ENCODE measurements at places on chromosomes 2 and 18.
A peak's percentile ranks its signal among the peaks of the same experiment; 100 is the strongest.

DNA sequence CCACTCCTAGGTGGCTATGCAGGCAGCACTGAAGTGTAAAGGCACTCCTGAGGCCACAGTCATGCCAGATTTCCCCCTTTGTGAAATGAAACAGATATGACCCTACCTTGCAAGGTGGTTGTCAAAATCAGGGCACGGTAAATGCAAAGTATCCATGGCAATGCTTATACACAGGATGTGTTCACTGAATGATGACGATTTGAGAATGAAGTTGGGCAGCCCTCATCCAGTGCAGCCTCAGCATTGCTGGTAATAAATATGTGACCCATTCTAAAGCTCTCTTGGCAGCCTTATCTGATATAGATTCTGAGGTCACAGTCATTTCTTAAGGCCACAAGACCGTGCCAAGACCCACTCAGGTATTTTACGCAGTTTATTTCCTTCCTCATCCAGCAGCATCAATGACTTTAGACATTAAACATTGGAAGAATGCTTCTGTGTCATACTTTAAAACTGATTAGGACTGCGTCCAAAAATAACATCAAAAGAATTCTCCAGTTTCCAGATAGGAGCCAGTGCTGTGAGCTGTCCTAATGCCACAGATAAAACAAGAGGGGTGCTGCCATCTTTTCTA is 125.5 kb upstream of the SERTAD2 start:
- no peak for DNase-seq

DNA sequence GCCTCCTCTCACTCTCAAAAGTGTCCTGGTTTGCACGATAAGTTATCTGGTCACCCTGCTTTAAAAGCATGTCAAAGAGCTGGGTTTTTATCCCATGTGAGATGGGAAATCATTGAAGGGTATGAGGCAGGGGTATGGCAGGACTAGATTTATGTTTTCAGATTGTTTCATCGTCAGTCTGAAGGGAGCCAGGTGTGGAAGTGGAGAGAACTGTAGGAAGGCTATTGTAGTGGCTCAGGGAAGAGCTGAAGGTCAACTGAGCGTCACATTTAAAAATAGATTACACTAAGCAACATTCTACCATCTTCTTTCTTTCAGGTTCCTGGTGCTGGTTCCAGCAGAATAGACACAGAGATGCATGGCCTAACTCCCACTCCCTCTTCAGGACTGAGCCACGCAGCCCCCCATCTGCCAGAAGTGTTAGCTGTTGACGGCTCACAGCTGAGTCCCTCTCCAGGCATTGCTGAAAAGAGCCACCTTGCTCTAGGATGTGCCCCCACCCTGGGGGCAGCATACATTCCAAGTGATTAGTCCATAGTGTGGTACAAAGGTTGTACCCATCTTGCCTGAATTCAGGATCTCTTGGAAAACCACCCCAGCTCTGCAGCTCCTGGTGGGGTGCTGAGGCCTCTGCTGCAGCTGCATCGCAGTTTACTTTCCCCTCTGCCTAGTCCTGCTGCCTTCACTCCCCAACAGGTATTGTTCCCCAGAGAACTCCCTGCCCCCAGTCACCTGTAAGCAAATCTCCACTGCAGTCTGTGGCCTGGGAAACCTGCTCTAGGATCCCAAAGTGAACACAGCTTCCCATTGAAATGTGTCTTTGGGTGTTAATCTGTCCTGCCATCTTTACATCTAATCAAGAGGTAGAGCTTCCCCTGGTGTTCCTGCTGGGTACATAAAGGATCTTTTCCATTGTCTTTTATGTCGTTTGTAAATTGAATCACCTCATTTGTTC is 79.5 kb upstream of the KLF7 start:
- no peak for DNase-seq

DNA sequence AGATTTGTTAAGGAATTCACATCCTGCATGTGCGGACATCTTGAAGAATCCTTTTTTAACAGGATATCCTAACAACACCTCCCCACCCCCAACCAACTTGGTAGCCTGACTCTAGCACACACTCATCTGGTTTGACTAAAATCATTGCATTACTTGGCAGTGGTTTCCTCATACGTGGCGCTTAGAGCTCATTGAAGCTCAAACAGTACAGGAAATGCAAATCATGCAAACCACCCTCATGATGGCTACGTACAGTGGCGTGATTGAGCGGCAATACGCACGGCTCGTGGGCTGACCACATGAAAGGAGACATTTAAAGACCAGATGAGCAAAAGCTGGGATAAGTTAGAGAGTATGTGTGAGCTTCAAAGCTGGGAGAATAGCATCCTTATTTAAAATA is 336.2 kb downstream of the ZEB2 start:
- DNase-seq, result peak; percentile 77

DNA sequence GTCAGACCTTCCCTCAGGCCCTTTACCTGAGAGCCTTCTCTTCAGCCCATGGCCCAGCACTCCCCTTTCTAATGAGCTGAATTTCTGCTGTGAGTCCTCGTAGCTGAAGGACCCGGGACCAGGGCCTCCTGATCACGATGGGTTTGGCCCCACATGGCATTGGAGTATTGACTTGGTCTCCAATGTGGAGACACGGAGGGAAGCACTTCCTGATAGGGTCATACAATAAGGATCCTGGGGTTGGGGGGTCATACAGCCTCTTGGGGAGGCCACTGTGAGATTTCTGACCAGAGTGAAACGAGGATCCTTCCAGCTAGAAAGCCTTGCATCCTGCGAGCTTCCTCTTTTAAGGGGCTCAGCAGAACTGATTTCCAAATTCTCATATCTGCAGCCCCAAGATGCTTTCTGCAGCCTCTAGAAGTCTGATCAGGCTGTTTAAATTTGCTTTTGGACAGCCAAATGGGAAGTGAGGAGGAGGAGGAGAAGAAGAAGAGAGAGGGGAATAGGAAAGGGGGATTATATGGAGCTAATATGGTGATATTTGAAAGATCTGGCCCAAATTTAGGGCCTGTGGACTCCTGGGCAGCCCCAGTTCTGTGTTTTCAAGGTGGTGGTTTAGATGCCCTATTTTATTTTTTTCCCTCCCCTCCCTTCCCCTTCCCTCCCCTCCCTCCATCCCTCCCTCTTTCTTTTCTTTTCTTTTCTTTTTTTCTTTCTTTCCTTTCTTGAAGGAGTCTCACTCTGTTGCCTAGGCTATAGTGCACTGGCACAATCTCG is 38.9 kb downstream of the RHOB start:
- DNase-seq, result no peak

DNA sequence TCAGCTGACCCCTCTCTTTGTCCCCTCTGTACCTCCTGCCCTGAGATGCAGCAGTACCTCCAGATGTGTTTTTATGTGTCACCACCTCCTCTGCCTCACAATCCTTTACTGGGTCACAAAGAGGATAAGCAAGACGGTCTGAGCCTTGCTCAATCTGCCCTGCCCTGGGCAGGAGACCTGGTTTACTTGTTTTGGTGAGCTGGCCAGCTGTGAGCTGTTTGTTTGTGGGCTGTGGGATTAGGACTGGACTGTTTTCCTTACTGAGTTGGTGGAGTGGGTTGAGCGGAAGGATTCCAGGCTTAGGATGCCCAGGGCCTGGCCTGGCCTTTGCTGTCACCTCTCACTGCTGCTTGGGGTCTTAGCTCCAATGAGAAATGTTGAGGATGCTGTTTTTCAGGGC is 299.5 kb downstream of the SRBD1 start:
- no peak for DNase-seq

DNA sequence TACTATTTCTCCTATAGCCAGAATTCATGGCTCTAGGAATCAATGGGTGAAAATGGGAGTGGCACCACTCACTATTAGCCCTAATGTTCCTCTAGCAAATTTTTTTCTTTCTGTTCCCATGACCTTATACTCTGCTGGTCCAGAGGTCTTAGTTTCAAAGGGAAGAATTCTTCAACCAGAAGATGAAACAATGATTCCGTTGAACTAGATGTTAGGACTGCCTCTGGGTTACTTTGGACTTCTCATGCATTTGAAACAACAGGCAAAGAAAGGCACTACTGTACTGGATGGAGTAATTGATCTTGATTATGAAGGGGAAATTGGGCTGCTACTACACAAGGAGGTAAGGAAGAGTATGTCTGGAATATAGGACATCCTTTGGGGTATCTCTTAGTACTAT is 18.6 kb upstream of the ADCYAP1 start:
- no peak for DNase-seq

- no peak for DNase-seq
These were observed 101.1 kb downstream of the PMS1 start for GRCh38 chr2:189885368-189885767.

DNA sequence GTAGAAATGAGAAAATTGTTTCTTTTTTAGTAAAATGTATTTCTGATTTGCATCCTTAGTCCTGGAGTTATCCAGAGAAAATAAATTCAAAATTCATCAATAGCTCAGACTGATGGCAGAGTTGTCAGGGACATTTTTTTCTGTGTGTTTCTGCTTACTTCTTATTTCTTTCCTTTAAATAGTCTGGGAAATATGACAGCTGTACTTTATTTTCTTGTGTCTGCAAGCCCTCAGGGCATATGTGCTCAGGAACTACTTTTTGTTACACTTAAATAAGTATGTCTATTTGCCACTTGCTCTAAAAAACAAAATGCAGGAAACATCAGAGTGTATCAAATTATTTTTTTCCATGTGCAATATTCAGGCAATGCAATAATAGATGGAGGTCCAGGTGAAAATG is 126.8 kb upstream of the UNC80 start:
- DNase-seq, result no peak

DNA sequence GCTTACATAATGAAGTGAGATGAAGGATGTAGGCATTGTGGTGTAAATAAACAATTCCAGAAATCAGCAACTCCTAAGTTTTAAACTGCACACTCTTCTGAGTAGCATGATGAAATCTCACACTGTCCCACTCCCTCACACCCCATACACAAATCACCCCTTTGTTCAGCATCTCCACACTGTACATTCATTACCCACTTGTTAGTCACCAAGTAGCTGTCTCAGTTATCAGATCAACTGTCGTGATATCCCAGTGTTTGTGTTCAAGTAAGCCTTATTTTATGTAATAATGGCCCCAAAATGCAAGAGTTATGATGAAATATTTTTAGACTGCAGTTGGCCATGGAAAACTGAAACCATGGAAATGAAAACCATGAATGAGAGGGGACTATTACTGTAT is 135.7 kb downstream of the GRB14 start:
- no peak for DNase-seq

GRCh38 chr2:177598326-177599138 is 206.0 kb downstream of the AGPS start:
- no peak for DNase-seq

DNA sequence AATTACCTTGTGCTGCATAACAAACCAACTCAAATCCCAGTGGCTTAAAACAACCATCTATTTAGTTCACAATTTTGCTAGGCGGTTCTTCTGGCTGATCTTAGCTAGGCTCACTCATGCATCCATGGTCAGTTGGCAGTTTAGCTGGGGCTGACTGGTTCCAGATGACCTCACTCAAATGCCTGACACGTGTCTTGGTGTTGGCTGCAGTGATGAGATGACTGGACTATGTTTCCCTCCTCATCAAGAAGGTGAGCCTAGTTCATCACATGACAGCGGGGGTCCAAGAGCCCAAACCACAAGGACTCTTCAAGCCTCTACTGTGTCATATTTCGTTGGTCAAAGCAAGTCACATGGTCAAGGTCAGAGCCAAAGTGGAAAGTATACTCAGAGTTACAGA is 42.7 kb upstream of the ACTR3 start:
- no peak for DNase-seq

- DNase-seq, result no peak
These were observed 45.3 kb downstream of the ADAM23 start for GRCh38 chr2:206488623-206489022.

DNA sequence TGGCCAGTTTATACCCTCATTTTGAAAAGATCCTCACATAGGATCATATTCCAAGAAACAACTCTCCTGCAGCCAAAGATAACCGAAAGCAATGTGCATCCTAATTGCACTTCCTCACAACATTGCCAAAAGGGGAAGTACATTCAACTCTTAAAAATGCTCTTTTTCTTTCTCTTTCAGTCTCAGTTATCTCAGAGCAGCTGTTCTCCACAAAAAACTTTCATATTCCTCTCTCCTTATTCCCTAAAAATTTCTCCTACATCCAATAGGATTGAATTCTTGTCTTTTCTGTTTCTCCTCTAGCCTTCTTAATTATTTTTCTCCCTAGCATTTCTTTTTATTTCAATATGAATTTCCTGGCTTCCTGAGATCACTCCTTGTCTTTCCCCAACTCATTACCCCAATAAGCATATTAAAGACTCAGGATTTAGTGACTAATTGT is 7.4 kb upstream of the VRK2 start:
- no peak for DNase-seq
